ENCODE measurements at places on chromosomes 7 and 10.

DNA sequence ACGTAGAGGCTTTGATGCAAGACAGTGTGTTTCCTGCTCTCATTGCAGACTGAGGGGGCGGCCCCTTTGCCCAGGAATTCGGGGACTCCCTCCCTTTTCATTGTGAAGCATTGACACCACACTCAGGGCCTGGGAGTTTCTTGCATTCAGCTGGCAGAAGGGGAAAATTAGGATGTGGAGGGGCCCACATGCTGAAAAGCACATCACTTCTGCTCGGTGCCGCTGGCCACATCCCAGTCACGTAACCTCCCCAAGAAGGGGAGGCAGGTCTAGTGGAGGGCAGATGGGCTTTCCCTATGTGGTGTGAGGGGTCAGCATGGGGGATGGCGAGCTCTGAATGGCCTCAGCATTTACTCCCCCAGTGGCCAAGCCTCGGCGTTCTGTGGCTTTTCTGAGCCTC, 47.9 kb downstream of the ADCY1 start:
- no peaks in the 10 kb centered on the region for H3K27me3 ChIP-seq
- H3K4me3 ChIP-seq, result no peak overlapping the region
- no peak for DNase-seq
- peaks cover under 1% of the 10 kb centered on the region for H3K4me1 ChIP-seq
- H3K36me3 ChIP-seq, result no peaks in the 10 kb centered on the region

GRCh38 chr7:121562259-121562658, 166.2 kb upstream of the FAM3C start:
- no peak overlapping the region for H3K4me3 ChIP-seq
- H3K36me3 ChIP-seq, result no peaks in the 10 kb centered on the region
- no peaks in the 10 kb centered on the region for H3K27me3 ChIP-seq
- no peak overlapping the region for H3K27ac ChIP-seq

GRCh38 chr7:14626076-14626475, 276.5 kb downstream of the DGKB start:
- H3K36me3 ChIP-seq, result no peaks in the 10 kb centered on the region
- H3K4me1 ChIP-seq, result no peaks in the 10 kb centered on the region
- H3K27ac ChIP-seq, result no peak overlapping the region
- no peak overlapping the region for H3K4me3 ChIP-seq

GRCh38 chr10:58641095-58641531, 128.4 kb downstream of the BICC1 start:
- H3K4me1 ChIP-seq, result no peaks in the 10 kb centered on the region
- H3K27me3 ChIP-seq, result no peaks in the 10 kb centered on the region
- no peak overlapping the region for H3K27ac ChIP-seq
- no peak overlapping the region for H3K4me3 ChIP-seq

DNA sequence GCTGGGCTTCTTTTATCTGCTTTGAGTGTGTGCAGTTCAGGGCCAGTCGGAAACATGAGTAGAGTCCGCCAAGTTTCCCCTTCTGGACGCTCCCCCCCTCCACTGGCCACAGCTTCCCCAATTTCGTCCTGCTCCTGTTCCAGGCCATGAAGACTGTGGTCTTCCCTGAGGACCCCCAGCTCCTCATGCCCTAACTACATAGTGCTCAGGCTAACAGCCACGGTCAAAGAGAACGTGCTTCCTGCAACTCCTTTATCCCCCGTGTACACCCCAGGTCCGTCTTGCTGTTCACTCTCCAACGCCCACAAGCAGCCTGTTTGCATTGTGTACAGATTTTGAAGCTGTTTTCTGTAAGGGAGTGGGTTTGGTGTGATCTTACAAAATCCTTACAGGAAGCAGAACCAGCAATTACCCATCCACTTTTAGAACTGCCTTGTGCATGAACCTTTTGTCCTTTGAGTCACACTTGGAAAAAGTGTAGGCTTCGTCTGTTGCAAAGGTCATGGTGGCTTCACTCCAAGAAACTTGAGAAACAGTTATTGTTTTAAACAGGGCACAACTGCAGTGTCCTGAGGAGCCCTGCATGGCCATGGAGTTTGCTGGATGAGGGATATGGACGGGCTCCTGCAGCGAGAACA, 77.0 kb upstream of the FAM20C start:
- H3K4me1 ChIP-seq, result peaks cover 8% of the 10 kb centered on the region
- DNase-seq, result no peak
- no peak overlapping the region for H3K27ac ChIP-seq
- H3K4me3 ChIP-seq, result no peak overlapping the region

GRCh38 chr10:114282526-114282925, 43.5 kb downstream of the VWA2 start:
- H3K4me1 ChIP-seq, result no peaks in the 10 kb centered on the region
- no peak for DNase-seq
- no peaks in the 10 kb centered on the region for H3K27me3 ChIP-seq
- no peaks in the 10 kb centered on the region for H3K36me3 ChIP-seq

DNA sequence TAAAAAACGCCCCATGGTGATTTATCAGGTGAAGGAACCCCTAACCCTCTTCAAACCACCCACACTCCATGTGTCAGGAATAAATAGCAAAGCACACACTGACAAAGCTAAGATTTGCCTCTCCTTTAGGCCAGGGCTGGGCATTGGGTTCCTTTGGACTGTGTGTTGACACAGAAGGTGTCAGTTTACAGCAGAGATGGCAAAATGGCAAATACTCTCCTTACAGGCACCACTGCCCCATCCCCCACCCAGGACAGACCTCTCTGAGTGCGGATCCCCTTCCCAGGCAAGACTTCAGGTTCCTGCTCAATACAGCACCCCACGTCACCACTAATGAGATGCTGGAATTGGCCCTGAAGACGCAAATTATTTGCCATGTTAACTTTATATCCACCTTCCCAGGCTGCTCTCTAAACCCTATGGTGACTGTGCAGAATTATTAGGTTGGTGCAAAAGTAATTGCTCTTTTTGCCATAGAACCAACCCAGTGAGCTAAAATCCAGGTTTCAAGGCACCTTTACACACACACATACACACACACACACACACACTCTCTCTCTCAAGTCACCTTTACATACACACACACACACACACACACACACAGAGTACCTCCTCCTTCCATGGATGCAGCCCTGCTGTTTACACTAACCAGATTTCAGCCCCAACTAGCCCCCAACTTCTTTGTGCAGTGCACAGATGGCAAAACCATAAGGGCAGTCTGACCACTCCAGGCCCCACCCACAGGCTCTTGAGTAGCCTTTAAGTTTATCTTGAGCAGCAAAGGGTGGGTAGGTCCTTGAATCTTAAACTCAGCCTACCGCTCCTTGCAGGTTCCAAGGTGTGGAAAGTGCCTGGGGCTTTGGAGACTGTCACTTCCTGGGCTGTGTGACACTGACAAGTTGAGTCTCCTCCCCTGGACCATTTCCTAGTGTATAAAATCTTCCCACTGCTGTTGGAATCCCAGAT, 4.0 kb upstream of the ZCCHC24 start:
- no peak overlapping the region for H3K27ac ChIP-seq
- H3K27me3 ChIP-seq, result peaks cover 9% of the 10 kb centered on the region
- DNase-seq, result no peak
- H3K4me3 ChIP-seq, result no peak overlapping the region
- H3K36me3 ChIP-seq, result no peaks in the 10 kb centered on the region

DNA sequence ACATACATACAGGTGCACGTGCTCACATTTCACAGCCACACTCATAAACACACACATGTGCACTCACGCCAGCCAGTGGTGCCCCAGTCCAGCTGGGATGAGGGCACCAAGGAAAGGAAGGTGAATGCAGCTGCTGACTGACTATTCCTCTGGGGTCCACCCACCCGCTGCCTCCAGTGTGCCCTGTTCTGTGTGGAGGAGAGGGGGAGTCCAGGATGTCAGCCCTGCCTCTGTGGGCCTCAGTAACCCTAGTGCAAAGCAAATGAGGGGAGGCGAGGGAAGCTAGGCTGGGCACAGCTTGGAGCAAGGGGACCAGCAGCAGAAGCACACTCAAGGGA, 57.6 kb downstream of the YKT6 start:
- DNase-seq, result no peak
- H3K36me3 ChIP-seq, result no peaks in the 10 kb centered on the region
- H3K27ac ChIP-seq, result no peak overlapping the region
- H3K4me3 ChIP-seq, result no peak overlapping the region

DNA sequence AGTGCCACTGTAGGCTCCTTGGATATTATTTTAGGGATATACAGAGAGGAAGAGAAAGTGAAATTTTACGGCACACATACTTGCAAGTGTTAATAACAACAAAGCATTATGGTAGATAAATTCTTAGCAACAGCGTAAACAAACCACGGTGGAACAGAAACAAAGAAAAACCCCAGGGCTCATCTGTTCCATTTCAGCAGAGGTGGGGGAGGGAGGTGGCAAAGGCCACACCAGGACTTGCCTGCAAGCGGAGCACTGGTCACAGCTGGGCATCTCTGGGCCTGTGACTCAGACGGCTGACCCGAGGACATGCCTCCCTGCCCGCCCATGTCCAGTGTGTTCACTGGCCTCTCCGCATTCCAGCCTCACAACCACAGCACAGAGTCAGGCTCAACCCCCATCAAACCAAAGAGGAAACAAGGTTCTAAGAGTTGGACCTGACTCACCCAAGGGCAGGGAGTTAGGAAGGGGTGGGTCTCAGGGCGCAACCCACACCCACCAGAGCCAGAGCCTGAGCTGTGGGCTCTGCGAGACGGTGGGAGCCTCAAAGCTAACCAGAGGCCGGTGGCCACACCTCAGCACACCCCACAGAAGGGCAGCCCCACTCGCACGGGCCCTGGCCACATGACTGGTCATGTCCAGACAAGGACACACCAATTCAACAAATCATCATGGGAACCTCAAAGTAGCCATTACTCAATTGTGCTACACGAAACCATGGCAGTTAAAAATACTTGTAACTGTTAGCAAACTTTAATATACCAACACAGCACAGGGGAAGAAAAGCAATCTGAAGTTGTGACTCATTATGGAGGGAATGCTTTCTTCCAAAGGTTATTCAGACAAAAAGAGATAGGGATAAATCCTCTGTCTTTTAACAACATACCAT, 10.7 kb downstream of the ESYT2 start:
- H3K36me3 ChIP-seq, result no peaks in the 10 kb centered on the region
- no peak for DNase-seq
- no peaks in the 10 kb centered on the region for H3K27me3 ChIP-seq

DNA sequence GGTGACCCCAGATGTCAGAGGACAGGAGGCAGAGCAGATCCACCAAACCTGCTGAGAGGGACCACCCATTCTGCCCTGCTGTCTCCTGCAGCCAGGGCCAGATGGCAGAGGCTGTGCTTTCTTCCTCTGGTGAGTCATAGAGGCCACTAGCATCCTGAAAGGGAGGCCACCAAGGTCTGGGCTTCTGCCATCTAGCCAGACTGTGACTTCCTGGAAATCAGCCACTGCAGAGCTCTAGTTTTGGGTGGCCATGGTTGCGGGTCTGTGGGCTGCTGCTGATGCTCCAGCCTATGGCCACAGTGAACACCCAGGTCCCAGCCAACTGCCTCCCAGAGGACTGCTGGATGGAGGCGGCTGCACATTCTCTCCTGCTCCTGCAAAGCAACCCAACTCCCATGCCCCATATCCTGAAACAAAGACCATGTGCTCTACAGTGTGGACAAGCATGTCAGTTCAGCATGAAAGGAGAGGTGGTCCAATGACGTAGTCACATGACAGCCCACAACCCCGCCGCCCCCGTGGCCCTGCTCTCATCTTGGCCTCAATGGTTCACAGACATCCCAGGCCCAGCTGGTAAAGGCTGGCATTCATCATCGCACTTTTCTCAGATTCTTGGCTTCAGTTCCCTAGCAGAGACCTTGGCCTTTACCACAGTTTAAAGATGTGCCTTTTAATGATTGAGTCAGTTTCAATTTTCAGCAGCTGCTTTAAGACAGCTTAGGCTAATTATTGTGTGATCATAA, 73.9 kb upstream of the CXCL12 start:
- no peaks in the 10 kb centered on the region for H3K27me3 ChIP-seq
- no peak overlapping the region for H3K27ac ChIP-seq
- H3K4me3 ChIP-seq, result no peak overlapping the region
- no peaks in the 10 kb centered on the region for H3K36me3 ChIP-seq

- no peaks in the 10 kb centered on the region for H3K27me3 ChIP-seq
- no peak for DNase-seq
- H3K36me3 ChIP-seq, result no peaks in the 10 kb centered on the region
- H3K4me1 ChIP-seq, result no peaks in the 10 kb centered on the region
- H3K4me3 ChIP-seq, result no peak overlapping the region
- no peak overlapping the region for H3K27ac ChIP-seq
Observed at GRCh38 chr10:88227342-88228018, 355.6 kb downstream of the RNLS start.

GRCh38 chr7:81161451-81162075, 242.7 kb upstream of the SEMA3C start:
- no peaks in the 10 kb centered on the region for H3K4me1 ChIP-seq
- no peaks in the 10 kb centered on the region for H3K27me3 ChIP-seq
- H3K4me3 ChIP-seq, result no peak overlapping the region

DNA sequence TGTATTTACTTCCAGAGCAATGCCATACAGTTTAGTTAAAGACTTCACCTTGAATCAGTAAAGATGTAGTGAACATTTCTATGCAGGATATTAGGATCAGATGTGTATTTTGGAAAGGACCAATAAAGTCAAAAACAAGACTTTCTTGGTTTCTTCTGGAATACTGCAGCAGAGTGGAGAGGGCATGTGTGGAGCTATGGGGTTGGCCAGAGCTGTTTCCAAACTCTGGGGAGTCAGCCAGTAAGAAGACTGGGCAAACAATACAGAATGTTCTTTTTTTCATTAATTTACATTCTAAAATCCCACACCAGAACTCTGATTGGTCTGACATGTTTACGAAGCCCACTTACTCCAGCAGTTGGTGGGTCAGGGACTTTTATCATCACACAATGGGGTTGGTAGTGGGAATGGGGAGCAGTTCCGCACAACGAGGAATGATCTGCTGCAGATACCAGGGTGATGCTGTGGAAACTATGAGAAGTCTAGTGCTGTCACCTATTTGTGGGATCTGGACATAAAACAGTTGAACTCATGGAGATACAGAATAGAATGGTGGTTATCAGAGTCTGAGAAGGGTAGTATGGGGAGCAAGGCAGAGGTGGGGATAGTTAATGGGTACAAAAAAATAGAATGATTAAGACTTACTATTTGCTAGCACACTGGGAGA, 267.7 kb downstream of the MALRD1 start:
- H3K4me3 ChIP-seq, result no peak overlapping the region
- no peak for DNase-seq

- no peak overlapping the region for H3K4me3 ChIP-seq
- no peak for DNase-seq
- no peaks in the 10 kb centered on the region for H3K4me1 ChIP-seq
- H3K27me3 ChIP-seq, result no peaks in the 10 kb centered on the region
- no peaks in the 10 kb centered on the region for H3K36me3 ChIP-seq
Observed at GRCh38 chr7:82696631-82697030, 253.1 kb upstream of the CACNA2D1 start.
